ENCODE measurements at places on chromosomes 11 and 22.
A peak's percentile ranks its signal among the peaks of the same experiment; 100 is the strongest.

- peak; percentile 96 for DNase-seq
Measured at GRCh38 chr11:22459048-22459447, 120.9 kb downstream of the SLC17A6 start.

DNA sequence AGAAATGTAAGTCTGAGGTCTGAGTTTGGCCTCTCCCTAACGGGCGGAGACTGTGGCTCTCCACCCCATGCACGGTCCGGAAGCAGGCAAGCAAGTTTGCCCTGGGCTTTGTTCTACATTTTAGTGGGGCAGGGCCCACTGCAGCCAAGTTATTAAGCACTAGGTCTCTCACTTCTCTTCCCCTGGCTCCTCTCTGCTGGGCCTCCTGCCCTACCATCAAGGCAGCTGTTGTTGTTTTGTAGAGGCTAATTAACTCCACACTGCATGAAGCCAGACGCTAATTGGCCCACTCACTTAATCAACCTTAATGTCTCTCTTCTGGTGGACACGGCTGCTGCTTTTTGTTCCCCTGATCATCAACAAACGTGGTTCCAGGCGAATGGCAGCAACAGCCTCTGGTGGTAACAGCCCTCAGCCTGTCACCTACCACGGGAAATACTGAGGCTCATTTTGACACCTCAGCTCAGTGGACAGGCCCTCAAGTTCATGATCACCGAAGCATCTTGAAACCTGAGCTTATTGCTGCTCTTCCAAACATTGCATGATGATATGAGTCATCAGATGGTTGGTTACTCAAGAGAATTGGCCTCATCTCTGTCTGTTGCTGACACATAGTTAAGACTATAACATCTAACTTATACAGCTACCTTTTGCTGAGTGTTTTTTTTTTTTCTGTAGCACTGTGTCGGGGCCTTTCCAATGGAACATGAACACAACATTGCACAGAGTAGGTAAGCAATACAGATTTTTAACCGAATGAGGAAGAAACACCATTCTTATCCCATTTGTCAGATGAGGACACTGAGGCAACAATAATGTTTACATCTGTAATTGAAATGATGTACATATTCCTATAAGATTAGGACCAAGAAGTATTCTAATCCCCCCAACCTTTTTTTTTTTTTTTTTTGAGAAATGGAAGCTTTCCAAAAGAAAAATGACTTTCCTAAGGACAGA is 20.8 kb upstream of the LMO2 start:
- peak; percentile 91 for DNase-seq

GRCh38 chr11:2913019-2913431 is 16.2 kb downstream of the PHLDA2 start:
- DNase-seq, result peak; percentile 49

- DNase-seq, result peak; percentile 28
Measured at GRCh38 chr11:46134540-46134939, 13.3 kb upstream of the PHF21A start.

DNA sequence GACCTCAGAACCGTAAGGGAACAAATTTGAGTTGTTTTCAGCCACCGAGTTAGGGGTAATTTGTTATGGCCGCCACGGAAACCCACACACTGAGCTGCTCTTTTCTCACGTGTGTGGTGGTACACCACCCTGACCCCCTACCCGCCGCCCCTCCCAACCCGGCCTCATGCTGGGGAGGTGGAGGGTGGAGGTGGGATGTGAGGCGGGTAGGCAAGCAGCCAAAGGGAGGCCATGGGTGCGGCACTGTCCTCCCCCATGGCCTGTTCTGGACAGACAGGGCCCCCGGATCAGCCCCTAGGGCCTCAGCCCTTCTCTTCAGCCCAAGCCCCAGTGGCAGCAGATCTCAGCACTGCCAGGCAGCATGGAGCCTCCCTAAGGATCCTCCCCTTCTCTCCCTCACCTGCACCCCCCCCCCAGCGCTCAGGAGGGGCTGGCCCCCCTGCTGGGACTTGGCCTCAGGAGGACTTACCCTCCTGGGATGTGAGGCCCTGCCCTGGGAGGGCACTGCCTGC is 7.9 kb downstream of the PRR5 start:
- DNase-seq, result no peak

- DNase-seq, result no peak
Measured at GRCh38 chr22:30565341-30565740, 9.1 kb downstream of the GAL3ST1 start.

DNA sequence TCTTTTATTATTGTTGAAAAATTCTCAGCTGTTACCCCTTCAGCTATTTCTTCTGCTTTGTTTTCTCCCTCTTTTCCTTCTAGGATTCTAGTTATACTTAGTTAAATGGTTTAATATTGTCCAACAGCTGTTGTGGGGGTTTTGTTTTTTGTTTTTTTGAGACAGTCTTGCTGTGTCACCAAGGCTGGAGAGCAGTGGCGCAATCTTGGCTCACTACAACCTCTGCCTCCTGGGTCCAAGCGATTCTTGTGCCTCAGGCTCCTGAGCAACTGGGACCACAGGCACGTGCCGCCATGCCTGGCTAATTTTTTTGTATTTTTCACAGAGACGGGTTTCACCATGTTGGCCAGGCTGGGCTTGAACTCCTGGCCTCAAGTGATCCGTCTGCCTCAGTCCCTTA is 12.7 kb downstream of the SDHAF2 start:
- DNase-seq, result no peak

DNA sequence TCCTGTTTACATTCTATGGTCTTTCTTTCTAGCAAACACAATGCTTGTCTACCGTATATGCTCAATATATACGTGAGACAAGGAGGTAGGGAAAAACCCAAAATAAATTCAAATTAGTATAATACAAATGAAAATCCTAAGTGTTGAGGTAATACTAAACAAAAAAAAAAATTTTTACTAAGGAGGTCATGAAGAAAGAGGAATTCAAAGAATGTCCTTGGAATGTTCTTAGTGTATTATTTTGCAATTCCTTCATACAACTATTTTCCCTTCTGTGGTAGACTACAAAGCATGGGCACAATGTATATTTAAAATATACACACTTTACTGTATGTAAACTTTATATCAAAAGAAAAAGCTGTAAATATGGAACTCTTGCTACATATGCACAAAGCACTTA is 36.4 kb downstream of the PIK3C2A start:
- DNase-seq, result peak; percentile 61

DNA sequence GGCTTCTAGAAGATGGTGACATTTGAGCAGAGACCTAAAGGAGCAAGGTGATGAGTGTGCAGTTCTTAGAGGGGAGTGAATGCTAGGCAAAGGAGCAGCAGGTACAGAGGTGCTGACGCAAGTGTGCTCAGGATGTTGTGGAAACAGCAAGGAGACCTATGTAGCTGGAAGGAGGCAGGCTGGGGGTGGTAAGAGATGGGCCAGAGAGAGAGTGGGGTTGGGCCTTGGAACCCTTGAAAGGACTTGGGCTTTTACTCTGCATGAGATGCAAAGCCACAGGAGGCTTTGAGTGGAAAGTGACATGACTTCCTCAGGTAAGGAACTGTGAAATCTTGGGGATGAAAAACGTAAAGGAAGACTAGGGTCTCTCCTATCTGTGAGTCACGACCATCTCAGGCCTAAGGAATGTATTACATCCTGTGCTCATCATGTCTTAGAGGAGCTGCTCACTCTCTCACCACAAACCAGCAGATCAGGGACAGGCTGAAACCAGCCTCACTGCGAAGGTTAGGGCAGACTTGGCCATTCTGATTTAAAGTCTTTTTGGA is 65.4 kb downstream of the MICAL2 start:
- DNase-seq, result peak; percentile 95

DNA sequence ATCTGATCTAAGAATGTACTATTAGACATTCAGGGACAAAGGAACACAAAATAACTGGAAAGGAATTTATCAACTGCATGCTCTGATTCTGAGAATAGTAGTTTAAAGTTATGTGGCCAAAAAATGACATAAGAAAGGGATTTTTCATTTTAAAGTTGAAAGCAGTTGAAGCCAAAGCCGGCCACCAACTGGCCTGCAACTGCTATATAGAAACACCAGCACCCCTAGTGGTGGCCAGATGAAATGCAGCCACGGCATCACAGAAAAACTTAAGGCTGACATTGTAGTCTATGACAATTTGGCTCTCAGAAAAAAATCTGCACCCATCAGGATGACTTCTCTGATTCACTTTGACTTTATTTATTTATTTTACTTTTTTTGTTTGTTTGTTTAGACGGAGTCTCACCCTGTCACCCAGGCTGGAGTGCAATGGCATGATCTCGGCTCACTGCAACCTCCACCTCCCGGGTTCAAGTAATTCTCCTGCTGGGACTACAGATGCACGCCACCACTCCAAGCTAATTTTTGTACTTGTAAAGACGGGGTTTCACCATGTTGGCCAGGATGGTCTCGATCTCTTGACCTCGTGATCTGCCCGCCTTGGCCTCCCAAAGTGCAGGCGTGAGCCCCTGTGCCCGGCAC is 59.2 kb downstream of the SLC35F2 start:
- DNase-seq, result peak; percentile 71

GRCh38 chr22:20154602-20155187 is 3.8 kb upstream of the CCDC188 start:
- DNase-seq, result no peak

- DNase-seq, result no peak
Measured at GRCh38 chr11:106679581-106679980, 338.7 kb downstream of the GUCY1A2 start.

DNA sequence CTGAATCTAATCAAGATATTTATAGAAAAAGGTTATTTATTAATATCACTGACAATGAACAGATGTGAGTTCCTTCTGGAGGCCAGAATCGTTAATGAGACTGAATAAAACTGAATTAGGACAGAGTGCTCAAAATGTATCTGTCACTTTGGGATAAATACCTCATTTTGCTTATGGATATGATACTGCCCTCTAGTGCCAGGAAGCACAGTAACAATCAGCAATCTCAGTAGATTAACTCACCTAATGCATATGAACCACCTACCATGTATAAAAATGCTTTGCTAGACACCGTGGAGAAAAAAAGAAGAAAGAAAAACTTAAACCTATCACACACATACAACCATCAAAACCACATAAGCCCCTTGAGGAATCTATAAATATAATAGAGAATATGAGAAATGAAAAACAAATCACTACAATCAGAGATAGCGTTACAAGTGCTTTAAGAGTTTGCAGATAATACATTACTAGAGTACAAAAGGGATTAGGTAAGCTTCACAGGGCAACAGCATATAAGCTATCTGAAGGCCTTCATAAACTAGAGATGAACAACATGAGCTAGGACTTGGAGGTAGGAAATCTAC is 117.4 kb downstream of the SGSM3 start:
- peak; percentile 34 for DNase-seq

DNA sequence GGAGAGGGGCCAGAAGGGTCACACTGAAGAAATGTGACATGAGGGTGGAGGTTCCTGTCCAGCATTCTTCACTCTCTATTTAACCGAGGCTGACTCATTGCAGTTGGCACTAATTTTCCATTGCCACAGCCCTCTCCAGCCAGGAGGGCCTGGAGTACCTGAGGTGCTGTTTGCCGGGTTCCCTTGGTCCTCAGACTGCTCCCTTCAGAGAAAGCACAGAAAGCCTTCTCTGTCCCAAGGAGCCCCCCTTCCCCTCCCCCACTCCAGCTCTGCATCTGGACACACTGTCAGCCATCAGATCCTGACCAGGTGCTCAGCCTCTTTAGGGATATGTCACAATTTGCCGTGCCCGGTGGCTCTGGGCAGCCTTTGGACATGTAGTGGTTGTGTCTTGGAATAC is 3.2 kb upstream of the C11orf91 start:
- no peak for DNase-seq

DNA sequence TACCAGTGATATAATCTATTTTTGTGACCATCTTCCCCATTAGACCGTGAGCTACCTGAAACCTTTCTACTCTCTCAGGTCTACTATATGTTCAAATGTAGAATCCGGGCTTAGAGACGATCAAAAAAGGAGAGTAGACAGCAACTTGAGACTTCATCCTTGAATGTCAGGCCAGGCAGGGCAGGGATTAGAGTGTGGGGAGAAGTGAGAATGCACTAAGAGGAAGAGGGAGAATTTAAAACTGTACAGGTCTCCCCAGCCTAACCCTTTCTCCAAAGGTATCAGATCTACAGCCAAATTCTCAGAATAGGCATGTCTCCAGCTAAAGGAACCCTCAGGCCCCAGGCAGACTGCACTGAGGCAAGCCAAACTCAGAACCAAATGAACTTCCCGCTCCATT is 935 bp downstream of the LAMTOR1 start:
- no peak for DNase-seq

- DNase-seq, result peak; percentile 67
Measured at GRCh38 chr11:91220476-91221202, 997.8 kb upstream of the CHORDC1 start.

- DNase-seq, result no peak
Measured at GRCh38 chr11:80995523-80995922, 1554.7 kb upstream of the TENM4 start.

DNA sequence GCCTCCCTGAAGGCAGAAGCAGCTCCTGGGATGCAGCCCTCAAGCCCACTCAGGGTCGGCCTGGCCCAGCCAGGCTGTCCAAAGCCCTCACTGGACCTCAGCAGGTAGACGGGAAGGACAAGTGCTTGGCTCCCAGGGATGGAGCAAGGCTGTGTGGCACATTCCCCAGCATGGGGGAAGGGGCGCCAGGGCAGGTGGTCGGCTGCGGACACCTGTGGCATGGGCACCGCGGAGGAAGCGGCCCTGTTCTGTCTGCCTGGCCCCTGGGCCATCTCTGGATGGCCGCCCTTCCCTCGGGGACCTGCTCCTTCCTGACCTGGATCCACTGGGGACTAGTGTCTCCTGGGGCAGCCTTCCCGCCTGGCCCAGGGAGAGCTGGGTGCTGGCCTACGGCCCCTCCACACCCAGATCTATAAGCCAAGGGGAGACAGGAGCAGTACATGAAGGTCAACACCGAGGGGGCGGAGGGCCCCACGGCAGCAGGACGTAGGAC is 26.0 kb downstream of the CHID1 start:
- DNase-seq, result no peak

DNA sequence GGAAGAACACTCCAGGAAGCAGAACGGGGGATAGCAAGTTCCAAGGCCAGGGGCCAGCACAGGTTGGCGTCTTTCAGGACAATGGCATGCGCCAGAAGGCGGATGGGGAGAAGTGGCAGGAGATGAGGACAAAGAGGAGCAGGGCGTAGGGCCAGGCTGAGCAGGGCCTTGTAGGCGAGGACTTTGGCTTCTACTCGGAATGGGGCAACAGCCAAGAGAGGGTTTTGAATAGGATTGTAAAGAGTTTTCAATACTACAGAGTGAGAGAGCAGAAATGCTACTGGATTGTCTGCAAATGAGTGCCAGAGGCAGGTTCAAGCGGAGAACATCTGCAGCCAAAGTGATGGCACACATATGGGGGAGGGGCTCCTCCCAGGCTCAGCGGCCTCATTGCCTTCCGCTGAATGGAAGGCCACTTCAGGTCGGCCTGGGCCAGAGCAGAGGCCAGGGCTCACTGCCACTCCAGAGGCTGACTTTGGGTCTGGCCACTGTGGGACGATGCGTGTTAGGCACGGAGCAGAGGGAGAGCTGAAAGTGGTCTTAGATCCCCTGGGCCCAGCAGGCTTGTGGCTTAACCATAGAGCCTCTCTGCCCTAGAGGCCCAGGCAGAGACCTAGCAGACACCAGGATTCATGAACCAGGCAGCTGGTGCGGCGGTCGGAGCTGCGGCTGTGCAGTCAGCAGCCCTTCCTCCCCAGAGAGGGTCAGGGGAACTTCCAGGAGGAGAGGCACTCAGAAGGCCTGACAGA is 118.2 kb downstream of the DSCAML1 start:
- DNase-seq, result no peak
